ENCODE measurements at places on chromosomes 7 and 10.
A peak's percentile ranks its signal among the peaks of the same experiment; 100 is the strongest.

DNA sequence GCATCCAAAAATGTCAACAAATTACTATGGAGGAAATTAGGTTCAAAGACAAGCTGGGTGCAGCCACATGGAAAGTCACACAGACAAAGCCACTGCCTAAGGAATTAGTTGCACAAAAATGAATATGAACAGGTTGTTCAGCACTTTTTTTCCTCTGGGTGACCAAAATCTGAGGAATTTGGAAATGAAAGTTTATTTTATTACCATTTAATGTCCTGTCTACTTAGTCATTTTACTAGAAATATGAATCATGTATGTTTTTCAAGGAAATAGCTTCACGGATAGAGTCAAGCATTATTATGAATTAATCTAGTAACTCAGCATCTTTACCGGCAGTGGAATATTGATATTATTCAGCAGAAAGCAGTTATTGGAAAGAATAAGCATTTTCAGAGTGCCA lies 106.3 kb downstream of the ANK3 start:
- no peak for DNase-seq

DNA sequence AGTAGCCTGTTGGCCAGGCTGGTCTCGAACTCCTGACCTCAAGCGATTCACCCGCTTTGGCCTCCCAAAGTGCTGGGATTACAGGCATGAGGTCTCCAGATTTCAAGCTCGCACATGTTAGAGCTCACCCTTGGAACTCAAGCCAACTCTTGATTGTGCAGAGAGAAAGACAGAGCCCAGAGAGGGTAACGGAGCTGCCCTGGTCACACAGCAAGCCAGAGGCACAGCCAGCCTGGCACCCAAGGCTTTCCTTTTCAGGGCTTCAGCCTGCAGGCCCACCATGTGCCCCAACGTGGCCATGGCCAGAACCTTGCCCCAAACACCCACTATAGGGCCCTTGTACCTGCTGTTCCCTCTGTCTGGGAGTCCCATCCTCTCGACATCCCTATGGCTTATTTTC lies 49.1 kb upstream of the CUX1 start:
- no peak for DNase-seq

DNA sequence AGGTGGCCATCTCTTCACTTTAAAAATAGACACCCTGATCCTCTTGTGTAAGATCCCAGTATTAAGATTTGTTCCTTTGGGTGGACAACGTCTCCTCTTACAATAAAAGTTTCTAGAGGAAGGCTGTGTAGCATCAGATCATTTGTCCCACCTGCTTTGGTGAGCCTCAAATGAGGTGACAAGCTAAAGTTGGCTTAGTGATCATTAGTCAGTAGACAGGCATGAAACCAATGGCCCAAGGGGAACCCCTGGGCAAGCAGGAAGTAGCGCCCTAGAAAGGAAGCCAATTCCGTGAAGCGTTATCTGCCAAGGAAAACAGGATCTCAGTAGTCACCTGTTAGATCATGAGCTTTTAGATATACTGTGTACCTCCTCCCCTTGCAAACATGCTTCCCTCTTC lies 66.8 kb downstream of the PCGF5 start:
- no peak for DNase-seq

- no peak for DNase-seq
These were observed 67.7 kb downstream of the GRK5 start for GRCh38 chr10:119275085-119275484.

DNA sequence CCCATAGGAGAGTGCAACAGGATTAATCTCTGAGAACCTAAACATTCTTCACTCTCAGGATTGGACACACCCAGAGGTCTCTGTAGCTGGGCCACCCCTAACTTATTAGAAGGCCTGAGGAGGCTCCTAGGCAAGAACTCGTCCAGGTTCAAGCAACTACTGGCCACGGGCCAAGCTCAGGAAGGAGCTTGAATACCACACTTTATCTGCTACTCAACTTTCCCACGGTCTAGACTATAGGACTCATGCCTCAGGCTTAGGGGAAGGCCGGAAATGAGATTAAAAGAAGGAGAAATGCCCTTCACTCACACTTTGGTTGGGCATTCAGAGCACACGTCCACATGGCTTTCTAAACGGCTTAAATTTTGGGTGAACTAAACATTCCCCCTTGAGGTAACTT lies 142.8 kb upstream of the PHYHIPL start:
- DNase-seq = no peak

DNA sequence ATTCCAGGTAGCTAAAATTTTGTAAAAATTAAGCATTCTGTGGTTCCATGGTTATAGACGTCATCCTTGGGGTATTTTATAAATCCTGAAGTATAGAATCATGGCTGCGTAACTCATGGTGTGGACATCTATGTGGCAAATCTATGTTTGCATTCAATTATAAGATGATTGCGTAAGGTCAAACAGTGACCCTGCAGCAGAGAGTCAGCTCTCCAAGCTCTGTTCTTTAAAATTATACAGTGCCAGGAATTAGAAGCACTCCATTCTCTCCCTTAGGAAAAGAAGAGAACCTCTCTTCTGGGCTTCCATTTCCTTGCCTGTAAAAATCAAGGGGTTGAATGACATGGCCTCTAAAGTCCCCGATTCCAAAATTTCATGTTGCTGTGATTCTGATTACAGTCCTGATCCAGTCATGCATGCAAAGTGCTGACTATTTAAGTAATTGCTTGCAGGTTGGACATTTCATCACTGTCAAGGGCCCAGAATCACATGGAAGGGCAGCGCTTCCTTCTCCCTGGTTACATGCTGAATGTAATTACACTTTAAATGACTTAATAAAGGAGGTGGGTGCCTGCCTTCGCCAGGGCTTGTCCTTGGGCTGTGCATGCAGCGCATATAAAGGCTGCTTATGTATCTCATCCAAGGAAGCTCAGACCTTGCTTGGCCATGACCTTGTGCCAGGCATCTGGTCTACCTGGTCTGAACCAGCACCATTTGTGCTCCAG lies 550.7 kb downstream of the TYW1 start:
- DNase-seq = no peak

GRCh38 chr7:123131556-123131955 lies 68.2 kb downstream of the SLC13A1 start:
- no peak for DNase-seq

GRCh38 chr10:119703903-119704508 lies 21.8 kb upstream of the INPP5F start:
- DNase-seq = no peak

GRCh38 chr10:8338177-8338766 lies 283.8 kb downstream of the GATA3 start:
- no peak for DNase-seq

DNA sequence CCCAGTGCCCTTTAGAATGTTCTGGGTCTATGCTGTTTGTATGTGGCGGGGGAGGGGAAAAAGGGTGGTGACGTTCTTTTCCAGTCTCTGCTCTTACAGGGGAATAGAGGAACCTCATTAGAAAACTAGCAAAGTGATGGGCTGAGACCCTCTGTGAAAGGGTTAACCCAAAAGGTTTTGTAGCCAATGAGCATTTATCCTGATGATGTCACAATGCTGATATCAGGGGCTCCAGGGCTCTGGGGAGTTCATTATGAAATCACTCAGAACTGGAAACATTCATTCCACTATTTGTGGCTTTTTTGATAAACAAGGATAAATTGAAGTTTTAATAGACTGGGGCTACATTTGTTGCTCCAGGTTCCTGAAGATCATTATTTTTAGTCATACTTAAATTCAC lies 71.7 kb downstream of the ARID5B start:
- no peak for DNase-seq

- DNase-seq = no peak
These were observed 80.6 kb downstream of the DGKB start for GRCh38 chr7:14821757-14822480.

GRCh38 chr7:84701524-84702306 lies 485.1 kb downstream of the SEMA3D start:
- no peak for DNase-seq

GRCh38 chr7:135454060-135454459 lies 55.8 kb downstream of the CNOT4 start:
- DNase-seq = no peak

DNA sequence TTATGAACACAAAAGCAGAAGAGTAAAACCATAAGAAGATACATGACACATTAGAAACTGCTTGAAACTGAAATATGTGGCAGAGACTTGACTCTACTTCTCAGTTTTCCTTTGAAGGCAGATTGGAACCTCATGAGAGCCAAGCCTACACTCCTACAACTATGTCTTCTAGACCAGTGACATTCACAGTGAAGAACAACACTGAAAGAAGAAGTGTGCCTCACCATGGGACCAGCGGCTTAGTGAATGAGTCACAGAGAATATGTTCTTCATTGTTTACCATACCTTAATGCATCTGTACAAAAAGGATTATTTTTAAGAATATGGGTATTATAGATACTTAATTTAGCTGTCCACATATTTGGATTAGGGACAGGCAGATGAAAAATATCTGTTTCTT lies 248.3 kb downstream of the CDC14C start:
- DNase-seq = no peak

DNA sequence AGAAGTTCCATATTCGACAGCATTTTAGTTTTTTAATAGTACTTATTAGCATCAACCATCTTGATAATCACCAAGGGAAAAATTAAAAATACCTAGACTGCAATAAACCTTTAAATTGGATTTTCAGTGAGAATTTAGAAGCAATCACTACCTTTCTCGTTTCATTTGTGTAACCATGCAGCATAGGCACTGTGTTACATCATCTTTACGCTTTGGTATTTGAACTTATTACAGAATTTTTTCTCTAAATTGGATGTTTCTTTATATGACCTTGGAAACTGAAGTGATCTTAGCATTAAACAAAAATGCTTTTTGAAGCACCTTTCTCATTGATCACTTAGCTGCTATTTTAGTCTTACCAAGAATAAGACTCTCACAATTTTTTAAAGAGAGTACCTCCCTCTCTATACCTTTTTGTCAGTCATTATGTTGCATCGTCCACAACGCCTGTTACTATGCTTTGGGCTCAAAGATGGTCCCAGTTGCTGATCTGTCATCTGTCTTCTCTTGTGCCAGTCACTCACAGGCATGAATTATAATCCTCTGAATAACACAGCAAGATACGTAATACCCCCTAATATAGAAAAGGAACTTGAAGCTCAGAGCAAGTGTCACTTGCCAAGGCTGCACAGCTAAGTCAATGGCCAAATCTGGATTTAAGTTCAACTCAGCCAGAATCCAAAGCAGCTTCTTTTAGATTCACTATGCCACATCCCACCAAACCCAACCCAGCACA lies 19.6 kb upstream of the ASCC1 start:
- DNase-seq = no peak

DNA sequence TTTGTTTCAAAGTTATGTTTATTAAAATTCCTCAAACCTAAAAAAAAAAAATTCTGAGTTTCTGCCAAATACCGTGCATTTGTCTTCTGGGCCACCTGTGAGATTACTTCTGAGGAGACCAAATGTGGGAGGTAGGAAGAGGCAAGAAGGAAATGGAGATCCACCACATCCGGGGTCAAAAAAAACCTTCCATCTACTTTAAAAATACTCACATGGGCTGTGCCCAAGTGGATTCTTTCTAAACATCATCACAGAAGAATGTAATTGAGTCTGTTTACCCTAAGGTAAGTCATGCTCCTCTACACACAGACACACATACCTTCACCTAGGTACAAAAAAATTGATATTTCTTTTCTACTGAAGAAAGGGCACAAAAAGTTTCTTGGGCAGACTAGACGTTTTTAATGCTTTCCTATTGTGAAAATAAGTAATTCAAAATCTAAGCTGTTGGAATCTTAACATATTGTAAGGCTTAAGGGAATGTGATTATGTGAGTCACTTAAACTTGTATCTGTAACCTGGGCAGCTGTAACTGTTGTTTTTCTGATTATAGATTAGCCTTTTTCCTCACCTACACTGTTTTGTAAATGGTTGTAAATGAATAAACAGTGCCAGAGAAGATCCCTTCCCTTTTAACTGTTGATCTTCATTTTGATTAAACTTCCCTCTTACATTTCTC lies 19.1 kb upstream of the SPOCK2 start:
- peak; percentile 65 for DNase-seq

GRCh38 chr7:47264021-47264651 lies 317.8 kb downstream of the TNS3 start:
- no peak for DNase-seq

DNA sequence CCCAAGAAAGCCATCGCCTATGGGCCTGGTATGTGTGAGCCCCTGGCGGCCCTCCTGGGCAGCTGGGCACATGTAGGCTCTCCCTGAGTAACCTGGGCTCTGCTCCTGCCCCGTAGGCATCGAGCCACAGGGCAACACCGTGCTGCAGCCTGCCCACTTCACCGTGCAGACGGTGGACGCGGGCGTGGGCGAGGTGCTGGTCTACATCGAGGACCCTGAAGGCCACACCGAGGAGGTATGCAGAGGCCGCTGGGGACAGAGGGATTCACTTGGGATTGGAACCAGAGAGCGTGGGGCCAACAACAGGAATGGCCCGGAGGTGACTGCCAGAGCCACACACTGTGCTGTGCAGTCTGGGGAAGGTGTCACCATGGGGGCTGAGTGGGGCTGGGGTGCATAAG lies 7.3 kb downstream of the FLNC start:
- DNase-seq = no peak

DNA sequence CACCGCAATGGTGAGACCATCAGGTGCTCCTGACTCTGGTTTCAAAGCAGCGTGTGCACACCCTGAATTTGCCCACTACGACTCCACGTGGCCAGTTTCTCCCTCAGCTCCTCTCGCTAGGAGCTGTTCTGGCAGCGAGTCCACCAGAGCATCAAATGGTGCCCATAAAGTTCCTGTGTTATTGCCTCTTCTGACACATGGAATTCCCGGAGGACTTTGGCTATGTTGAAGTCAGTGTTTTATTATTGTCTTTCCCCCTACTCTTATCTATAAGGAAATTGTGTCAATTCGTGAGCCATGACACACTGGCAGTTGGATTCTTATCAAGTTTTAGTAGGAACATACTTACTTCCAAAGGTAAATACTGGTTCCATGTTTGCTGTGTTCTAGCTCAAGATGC lies 53.9 kb upstream of the NPVF start:
- no peak for DNase-seq

DNA sequence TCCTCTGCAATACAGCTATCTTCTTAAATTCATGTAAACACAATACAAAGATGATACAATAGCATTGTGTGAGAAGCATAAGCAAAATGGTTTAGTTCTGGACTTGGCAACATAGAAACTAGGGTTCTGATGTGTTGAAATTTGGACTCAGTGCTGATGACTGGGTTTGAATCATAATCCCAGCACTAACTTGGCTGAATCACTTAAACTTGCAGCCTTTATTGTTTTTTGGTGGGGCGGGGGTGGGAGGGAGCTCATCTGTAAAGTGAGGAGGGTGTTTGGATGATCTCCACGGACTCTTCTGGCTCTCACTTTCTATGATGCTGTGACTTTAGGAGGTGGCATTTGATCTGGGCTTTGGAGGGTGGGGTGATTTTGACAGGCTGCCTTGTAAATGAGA lies 158.2 kb downstream of the WNT2 start:
- no peak for DNase-seq

GRCh38 chr7:68074242-68074641 lies 1077.6 kb downstream of the TYW1 start:
- DNase-seq = no peak

GRCh38 chr10:17427201-17427600 lies 27.2 kb downstream of the ST8SIA6 start:
- no peak for DNase-seq

- no peak for DNase-seq
These were observed 4.1 kb downstream of the NUDT1 start for GRCh38 chr7:2245883-2246675.
